ENCODE measurements at places on chromosomes 4 and X. TPM values are rescaled to one million over a fixed set of nuclear protein-coding genes. Genes with fewer than 3 reads are reported as not detected.

The SSX2 gene
- total RNA-seq: not detected

The RIPPLY1 gene
- total RNA-seq: not detected

The MAP9 gene
- 9.3 TPM for total RNA-seq

The CSN1S1 gene
- total RNA-seq: not detected

The CXXC4 gene
- total RNA-seq: 6.8 TPM

The FRMPD3 gene
- total RNA-seq: not detected

The TKTL1 gene
- total RNA-seq: not detected

The MAGEA9B gene
- not detected for total RNA-seq

The BTK gene
- not detected for total RNA-seq

The DCHS2 gene
- total RNA-seq: 0.52 TPM

The PRPS1 gene
- 19.8 TPM for total RNA-seq

The AMOT gene
- total RNA-seq: 6.9 TPM

The RBMXL3 gene
- not detected for total RNA-seq

The C4orf50 gene
- total RNA-seq: not detected

The SPANXC gene
- total RNA-seq: not detected

The ERAS gene
- not detected for total RNA-seq

The CENPVL1 gene
- total RNA-seq: not detected

The TCEAL6 gene
- not detected for total RNA-seq

The AFF2 gene
- 0.16 TPM for total RNA-seq

The NAT8L gene
- not detected for total RNA-seq

The VEGFD gene
- not detected for total RNA-seq

The GUCY1B1 gene
- 8.1 TPM for total RNA-seq

The IL2 gene
- not detected for total RNA-seq

The GAB3 gene
- 1.9 TPM for total RNA-seq

The CFAP47 gene
- total RNA-seq: not detected

The TLR10 gene
- total RNA-seq: not detected

The SLC10A4 gene
- not detected for total RNA-seq

The MFSD8 gene
- 7.4 TPM for total RNA-seq

The CTAG1A gene
- total RNA-seq: not detected

The LPAR4 gene
- under 0.01 TPM for total RNA-seq

The TAF7L gene
- 0.16 TPM for total RNA-seq

The SSX2B gene
- not detected for total RNA-seq

The CTAG1B gene
- not detected for total RNA-seq

The IDUA gene
- total RNA-seq: 7.2 TPM

The RBM47 gene
- total RNA-seq: 1.7 TPM
